ENCODE measurements at places on chromosomes 5 and 9.

GRCh38 chr9:112327718-112328450 lies 5.5 kb downstream of the PTBP3 start:
- no peak for DNase-seq

GRCh38 chr9:117860849-117861248 lies 156.6 kb downstream of the TLR4 start:
- no peak for DNase-seq

DNA sequence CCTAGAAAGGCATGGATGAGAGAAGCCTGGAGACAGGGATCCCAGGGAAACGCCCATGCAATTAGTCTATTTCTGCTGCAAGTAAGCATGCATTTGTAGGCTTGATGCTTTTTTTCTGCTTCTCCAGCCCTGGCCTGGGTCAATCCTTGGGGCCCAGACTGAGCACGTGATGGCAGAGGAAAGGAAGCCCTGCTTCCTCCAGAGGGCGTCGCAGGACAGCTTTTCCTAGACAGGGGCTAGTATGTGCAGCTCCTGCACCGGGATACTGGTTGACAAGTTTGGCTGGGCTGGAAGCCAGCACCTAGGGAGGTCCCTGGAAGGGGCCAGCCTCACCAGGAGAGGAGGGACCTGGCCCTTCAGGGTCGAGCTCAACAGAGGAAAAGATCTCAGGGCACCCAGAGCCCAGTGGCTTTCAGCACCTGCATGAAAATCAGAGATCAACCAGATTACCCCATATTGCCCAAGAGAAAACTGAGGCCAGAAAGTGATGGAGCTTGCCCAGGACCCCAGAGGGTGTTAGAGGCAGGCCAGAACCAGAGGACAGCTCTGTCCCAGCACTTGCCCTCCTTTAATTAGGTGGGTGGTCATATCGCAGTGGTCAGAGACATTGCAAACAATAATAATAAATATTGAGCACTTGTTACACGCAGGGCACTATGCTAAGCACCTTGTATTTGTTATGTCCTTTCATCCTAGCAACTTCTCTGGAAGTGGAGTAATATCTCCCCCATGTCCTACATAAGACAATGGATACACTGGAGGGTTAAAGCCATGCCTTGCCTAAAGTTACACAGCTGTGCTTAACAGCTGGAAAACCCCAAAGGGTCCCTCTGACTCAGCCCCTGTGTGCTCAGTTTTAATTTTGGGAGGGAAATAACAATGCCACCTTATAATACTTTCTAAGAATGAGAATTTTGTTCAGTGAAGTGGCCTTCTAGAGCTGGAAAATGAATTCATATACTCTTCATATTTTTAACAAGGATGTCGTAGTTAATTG lies 67.1 kb downstream of the KLF4 start:
- DNase-seq = no peak

DNA sequence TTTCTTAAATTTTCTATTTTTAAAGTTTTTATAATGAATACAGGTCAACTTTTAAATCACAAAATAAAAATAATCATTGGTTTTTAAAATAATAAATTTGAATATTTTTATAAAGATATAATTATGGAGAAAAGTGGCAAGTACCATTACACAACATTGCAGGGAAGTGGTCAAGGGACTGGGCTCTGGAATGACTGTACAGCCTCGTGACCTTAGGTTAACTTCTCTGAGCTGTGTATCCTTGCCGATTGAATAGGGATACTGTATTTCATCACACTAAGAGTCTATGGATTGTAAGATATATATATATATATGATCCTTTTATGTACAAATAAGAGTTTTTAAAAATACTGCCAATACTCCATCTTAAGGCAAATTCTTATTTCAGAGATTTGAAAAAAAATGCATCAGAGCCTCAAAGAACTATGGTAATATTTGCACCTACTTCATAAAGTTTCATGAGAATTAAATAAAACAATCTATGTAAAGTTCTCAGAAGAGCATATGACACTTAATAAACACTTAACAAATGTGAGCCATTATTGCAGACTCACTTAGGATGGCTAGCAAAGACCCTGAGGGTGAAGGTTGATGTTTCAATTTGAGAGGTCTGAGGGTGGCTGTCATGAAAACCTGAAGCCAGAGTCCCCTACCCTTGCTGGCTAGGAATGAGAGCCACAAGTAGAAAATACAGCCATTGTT lies 136.5 kb downstream of the CCDC192 start:
- no peak for DNase-seq

- no peak for DNase-seq
Measured at GRCh38 chr9:31519011-31519410, 865.4 kb upstream of the ACO1 start.
